Cortex of kidney (tissue), 1 donor: ENCODE measurements at places on chromosomes 6 and 20.

DNA sequence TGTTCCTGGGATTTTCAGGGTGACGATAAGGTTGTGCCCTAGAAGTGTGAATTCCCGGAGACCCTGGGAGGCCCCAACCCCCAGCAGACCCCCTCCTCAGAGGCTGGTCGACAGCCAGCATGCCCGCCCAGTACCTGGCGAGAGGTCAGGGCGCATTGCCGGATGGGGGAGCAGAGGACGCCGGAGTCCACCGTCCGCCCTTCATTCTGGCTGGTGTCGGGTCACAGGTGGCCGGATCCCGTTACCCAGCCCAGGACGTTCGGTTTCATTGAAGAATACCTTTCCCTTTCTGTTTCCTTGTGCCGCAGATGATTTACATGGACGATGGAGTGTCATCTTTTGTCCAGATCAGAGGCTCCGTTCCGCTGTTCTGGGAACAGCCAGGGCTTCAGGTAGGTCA lies 61.3 kb downstream of the SYNJ2 start:
- DNase-seq, result no peak

DNA sequence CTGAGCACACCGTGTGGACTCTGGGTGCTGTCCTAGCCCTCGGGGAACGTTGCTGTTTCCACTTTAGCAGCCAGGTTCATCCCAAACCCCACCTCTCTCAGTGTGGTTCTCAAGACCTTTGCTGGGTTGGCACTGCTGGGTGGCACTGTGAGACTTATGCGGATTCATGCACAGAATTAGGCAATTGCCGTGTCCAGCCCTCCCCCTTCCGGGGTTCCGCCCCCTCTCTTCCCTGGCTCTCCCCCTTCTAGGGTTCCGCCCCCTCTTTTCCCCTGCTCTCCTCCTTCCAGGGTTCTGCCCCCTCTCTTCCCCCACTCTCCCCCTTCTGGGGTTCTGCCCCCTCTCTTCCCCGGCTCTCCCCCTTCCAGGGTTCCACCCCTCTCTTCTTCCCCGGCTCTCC lies 39.8 kb upstream of the SLCO4A1 start:
- DNase-seq, result no peak

GRCh38 chr6:116066789-116067188 lies 6.1 kb upstream of the FRK start:
- DNase-seq, result no peak

- no peak for DNase-seq
Observed at GRCh38 chr6:28974505-28974904, 30.6 kb downstream of the ZNF311 start.

GRCh38 chr6:31888276-31889258 lies 8.9 kb downstream of the EHMT2 start:
- DNase-seq, result no peak

DNA sequence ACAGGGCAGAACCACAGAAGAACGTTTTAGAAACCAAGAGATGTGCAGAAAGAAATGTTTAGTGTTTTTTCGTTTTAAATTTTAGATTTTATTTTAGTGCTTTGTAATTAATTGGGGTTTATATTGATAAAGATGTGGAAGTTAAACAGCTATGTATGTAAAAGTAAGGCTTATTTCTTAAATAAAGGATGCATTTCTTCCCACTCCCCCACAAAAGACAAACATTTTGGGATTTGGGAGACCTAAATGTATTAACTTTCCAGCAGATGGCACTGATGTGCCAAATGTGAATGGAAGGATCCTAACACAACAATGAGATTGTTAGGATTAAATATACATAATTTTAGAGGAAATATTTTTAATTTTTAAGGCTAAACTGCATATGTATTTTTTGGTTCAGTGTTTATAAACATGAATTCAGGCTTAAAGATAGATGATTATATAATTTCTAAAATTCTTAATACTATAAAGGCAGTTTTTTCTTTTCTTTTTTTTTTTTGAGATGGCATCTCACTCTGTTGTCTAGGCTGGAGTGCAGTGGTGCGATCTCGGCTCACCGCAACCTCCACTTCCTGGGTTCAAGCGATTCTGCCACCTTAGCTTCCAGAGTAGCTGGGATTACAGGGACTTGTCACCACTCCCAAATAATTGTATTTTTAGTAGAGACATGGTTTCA lies 12.0 kb downstream of the PFDN4 start:
- no peak for DNase-seq

GRCh38 chr6:158002951-158003853 lies 21.5 kb downstream of the SYNJ2 start:
- DNase-seq, result no peak

DNA sequence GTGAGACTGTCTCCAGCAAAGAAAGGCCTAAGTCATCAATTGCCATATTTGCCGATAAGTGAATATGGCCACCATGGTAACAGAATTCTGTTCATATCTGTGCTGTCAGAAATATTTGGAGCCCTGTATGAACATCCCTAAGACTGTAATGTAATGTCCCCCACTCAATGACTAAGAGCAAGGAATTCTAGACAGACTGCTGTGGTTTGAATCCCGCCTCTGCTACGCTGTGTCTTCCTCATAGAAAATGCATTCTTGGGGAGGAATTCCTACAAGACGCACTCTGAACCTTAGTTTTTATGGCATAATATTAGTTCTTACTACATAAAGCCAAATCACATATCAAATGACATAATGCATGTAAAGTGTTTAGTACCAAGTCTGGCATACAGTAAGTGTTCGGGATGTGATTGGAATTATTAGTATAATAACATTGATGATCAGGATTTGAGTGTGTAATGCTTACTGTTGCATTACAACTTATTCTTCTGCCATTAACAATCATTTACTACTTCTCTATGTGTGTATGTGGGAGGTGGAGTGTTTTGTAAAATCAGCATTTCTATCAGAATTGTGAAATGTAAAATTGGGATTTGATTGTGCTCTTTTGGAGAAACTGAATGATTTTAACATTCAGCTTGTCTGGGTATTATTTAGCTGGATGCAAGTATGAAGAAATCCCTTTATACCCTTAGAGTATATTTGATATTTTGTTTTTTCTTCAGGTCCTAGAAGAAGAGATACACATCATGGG lies 103.0 kb downstream of the OLIG3 start:
- DNase-seq, result no peak

DNA sequence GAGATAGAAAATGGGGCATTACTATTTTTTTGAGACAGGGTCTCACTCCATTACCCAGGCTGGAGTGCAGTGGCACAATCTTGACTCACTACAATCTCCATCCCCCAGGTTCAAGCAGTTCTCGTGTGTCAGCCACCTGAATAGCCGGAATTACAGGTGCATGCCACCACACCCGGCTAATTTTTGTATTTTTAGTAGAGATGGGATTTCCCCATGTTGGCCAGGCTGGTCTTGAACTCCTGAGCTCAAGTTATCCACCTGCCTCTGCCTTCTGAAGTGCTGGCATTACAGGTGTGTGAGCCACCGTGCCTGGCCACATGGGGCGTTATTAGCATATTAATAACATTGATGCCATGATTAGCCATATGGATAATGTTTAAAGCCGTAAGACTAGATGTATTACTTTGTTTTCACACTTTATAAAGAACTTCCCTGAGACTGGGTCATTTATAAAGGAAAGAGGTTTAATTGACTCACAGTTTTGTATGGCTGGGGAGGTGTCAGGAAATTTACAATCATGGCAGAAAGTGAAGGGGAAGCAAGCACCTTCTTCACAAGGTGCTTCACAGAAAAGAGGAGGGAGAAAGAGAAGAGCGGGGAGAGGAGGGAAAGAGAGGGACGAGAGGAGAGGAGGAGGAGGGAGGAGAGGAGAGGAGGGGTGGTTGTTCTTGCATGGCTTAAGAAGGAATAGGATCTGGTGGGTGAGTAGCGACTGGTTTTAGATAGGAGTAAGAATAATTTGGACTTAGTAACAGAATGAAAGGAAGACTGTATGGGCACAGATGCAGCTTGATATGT lies 51.9 kb downstream of the MYO6 start:
- no peak for DNase-seq

DNA sequence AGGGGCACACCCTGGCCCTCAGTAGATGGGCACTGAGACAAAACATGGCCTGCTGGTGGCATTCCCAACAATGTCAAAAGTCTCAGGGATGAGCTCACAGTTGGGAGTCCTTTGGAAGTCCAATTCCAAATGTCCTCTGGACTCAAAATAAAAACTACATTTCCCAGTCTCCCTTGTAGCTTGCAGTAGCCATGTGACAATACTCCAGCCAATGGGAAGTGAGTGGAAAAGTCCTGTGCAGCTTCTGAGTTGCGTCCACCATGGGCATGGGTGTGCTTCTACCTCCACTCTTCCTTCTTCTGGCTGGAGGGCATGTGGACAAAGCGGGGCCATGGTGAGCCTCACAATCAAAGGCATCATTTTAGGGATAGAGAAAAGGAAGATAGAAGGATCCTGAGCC lies 5.8 kb upstream of the ADAM33 start:
- no peak for DNase-seq

- no peak for DNase-seq
Observed at GRCh38 chr6:123830120-123830519, 26.5 kb downstream of the NKAIN2 start.

DNA sequence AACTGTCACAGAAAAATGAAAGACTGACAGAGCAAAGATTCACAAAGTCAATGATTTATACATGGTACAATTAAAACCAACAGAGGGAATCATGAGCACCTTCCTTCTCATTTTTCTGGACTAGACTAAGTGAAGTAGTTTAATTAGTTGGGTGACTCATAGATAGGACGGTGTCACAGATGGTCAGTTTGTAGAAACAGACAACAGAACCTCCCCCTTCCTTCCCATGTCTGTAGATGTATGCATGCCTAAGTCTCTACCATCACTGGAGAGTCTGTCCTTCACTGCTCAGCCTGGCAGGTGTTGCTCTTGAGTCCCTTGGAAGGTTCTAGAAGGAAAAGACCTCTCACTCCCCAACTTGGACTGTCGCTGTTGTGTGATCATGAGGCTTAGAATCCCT lies 75.4 kb upstream of the EEF1E1 start:
- no peak for DNase-seq

DNA sequence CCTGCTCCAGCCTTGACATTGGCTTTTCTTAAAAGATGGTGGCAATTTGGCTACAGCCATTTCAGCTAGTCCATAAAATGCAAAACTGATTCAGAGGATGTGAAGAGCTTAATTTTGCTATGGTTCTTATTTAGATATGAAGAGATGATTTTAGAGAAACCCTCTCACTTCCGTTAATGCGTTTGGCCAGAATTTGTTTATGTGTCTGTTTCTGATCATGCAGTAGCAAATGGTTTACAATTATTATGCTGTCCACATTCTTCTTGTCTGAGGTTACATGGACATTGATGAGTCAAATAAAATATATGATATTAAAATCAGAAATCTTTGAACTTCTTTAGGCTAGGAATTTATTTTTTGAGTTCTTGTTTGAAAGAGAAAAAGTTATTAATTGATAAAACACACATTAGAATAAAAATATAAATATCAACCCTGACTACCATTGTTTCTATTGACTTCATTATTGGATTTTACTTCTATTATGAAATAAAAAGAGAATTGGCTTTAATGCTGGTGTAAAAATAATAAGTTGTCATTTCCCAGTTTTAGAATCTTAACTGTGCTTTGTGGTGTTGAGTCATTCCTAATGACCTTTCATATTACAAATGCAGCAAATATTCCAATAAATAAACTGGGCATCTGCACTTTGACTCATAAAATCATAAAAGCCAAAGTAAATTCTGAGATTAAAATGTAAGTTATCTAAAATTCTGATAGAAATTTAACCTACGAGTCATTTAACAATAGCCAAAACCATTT lies 1286.0 kb upstream of the GJE1 start:
- no peak for DNase-seq

- DNase-seq, result no peak
Observed at GRCh38 chr20:3472105-3472504, 1.3 kb downstream of the ATRN start.

DNA sequence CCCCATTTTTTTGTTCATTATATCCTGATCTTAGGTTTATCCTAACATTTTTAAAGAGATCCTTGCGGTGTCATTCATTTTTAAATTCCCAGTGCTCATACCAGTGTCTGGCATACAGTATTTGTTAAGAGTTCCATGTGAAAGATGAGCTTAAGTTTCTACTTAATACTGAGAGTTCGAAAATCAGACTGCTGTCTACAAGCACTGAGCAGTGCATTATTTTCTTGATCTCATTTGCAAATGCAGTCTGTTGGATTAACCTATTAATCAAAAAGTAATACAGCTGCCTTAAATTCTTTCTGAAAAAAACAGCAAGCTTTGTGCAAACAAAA lies 663 bp downstream of the COQ3 start:
- no peak for DNase-seq

DNA sequence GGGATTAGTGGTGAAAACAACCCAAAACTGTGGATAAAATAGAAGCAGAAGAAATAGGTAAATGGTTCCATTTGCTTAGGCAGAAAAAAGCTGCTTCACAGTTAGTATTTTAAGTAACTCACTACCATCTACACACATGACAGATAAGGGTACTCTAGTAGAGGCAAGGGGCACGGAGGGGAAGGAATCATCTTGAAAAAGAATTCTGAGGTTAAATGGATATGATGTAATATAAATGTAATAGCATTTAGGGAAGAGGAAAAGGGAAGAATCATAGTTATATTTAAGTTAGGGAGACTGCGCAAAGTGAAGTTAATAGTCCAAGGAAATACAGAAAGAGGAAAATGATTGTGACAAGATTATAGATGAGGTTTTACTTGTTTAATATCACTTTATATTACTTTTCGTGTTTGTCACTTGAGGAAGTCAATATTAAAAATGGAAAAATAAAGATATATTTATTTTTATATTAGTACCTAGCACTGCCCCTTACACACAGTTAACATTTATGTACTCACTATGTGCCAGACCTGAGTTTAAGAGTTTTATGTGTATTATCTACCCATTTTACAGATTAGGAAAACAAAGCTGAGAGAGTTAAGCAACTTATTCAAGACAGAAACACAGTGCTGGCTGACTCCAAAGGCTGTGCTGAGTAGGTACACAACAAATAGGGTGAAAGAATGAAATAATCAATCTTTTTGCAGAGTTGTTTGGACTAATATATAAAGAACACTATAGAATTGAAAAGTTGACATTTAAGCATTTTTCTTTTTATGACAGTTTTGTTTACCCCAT lies 128.1 kb downstream of the REV3L start:
- DNase-seq, result no peak

DNA sequence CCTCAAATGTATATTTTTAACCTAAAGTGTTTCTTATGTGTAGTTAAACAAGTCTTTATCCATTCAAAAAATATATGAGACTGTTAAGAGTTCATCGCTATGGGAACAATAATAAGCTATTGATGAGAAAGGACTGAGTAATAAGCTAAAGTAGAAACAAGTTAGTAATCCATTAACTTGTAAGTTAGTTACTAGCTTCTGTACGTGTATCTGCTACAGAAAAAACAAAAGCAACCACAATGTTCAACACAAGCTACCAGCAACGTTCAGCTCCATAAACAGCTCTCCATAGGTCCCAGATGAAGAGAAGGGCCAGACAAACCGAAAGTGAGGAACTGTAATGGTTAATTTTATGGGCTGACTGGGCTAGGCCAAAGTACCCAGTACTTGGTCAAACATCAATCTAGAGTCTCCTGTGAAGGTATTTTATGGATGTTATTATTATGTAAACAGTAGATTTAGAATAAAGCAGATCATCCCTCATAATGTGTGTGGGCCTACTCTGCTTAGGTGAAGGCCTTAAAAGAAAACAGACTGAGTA lies 33.8 kb upstream of the FAM135A start:
- DNase-seq, result no peak

GRCh38 chr6:104940893-104941728 lies 15.8 kb upstream of the LIN28B start:
- no peak for DNase-seq

GRCh38 chr20:9602847-9603183 lies 88.4 kb downstream of the LAMP5 start:
- no peak for DNase-seq

- DNase-seq, result no peak
Observed at GRCh38 chr20:22686097-22686496, 101.7 kb upstream of the FOXA2 start.

GRCh38 chr6:135048915-135049314 lies 5.7 kb downstream of the HBS1L start:
- DNase-seq, result no peak
